ENCODE measurements at places on chromosomes 7 and 10.
A peak's percentile ranks its signal among the peaks of the same experiment; 100 is the strongest.

DNA sequence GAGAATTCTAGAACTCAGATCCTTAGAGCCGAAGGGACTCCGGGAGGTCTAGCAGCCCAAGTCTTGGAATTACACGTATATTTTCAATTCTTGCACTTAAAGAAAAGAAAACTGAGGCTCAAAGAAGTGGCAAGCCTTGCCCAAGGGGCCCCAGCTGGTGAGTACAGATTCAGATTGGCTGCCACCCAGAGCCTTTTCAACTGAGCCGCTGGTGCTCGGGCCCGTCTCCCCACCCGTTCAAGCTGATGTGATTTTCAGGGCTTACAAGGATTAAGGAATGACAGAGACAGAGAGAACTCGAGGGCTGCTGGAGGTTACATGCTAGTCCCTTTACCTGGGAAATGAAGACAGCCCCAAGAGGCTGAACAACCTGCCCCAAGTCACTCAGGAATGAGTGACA lies 117.8 kb downstream of the ABLIM1 start:
- no peak for DNase-seq

GRCh38 chr7:127251465-127252376 lies 1.0 kb downstream of the GRM8 start:
- DNase-seq: peak; percentile 48

DNA sequence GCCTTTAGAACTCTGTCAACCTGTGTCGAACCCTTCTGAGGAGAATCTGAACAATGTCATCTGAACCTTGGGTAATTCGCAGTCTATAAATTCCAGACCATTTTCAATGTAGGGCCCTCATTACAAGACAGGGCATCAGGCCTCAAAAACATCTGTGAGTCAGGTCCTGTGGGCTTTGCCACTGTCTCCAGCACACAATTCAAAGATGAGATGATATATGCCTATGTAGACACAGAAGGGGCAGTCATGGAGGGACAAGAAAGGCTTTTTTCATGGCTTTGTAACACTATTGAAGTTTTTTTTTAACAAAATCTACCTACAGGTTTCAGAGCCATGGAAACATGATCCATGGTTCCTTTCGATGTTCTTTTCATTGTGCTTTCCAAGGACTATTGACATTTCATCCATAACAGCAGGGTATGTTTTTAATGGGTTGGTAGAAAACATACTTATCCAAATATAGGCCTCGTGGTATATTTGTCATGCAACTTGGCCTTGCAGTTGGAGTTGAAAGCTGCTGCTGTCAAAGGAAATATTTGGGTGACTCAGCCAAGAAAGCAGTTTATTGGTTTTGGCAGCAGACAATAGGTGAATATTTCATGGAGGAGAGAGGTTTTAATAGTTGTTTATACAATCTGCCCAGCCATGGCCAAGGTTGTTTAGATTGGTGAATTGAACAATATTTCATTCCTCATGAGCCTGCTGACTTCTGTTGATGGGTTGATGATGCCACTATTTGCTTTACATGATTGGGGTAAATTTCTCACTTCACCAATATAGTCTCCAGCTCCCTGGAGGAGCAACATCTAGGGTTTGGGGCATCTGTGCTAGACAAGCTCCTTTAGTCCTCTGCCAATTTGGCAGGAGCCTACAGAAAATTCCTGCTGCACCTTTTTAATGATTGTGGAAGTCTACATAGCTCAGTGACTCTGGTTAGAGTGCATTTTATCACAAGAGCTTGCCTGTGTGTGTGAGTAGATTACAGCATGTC lies 158.4 kb upstream of the TMEM72 start:
- no peak for DNase-seq

DNA sequence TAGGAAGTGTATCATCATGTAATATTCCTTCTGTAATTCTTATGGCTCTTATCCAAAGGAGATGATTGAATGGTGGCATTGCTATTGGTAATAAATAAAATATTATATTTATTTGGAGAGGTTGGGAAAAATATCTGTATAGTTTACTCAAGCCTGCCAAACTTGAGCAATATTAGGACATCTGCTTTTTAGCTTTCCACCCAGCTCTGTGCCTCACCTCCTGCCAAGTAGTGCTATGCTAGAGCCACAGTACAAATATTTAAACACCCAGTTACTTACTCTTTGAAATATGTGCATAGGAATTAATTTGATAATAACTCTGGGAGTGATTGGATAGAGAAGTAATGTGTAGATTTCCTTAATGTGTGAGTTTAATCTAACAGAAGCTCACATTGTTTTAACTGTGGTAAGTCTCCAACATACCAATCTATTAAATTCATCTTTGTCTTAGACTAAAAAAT lies 129.2 kb downstream of the BBS9 start:
- DNase-seq: no peak

DNA sequence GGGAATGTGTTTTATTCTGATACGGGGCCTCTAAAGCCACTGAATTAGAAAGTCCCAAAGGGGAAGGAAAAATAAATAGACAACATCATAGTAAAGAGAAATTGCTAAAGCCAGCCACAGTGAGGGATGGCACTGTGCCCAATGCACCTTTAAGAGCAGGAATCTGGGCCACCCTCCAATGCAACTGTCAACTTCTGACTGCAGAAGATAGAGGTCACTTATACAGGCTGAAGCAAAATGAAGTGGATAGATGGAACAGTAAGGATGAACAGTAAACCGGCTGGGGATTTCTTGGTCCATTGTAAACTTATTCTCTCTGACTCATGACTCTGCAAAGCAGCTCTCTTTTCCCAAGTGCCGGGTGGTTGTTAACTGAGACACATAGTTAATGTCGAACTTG lies 54.0 kb upstream of the KCNIP2 start:
- no peak for DNase-seq

DNA sequence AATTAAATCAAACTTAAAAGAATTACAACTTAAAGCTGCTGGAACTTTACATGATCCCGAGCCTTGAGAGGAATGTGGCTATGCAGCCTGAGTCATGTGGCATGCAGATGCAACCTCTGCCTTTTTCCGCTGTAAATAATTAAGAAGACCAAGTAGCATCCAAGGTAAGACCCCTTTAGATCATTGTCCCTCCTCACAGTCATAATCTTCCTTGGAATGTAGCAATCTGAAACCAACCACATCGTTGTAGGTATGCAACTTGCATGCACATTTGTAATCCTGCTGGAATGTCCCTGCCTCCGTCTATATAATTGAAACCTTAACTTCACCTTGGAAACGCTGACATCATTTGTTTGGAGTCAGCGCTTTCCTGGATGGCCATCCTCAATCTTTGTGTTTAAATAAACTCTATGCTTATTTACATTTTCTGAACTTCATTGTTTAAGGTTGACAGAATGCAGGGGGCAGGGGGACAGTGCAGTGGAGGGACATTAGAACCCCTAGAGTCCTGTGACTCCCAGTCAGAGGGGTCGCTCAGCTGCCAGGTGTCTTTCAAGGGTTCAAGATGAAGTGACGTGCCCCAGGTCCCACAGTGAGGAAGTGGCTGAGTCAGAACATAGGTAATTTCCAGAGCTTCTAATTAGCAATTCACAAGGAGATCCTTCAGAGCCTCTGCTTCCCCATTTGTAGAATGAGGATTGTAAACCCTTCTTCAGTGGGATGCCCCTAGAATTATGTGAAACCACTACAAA lies 110.7 kb downstream of the RALA start:
- no peak for DNase-seq

DNA sequence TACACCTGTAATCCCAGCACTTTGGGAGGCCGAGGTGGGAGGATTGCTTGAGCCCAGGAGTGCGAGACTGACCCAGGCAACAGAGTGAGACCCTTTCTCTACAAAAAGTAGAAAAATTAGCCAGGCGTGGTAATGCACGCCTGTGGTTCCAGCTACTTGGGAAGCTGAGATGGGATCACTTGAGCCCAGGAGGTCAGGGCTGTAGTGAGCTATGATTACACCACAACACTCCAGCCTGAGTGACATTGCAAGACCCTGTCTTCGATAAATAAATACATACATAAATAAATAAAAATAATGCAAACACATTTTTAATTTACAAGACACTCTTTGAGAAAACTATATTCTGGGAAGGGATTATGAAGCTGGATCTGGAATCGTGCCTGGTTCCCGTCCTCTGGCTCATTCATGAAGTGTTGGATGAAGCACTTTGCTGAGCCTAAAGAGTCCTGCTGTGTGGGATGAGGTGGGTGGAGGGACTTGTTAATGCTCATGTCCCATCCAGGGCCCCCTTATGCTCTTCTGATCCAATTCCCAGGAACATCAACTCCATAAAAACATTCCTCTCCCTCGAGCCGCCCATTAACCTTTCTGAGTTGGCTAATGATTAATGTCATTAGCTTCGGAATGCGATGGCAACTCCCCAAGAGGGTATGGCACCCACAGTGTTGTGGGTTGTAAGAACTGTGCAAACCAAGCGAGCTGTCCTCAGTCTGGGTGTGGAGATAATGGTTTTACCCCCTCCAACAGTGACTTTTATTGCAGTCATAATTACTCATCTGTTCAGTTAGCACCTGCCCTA lies 236.3 kb downstream of the BAMBI start:
- DNase-seq: no peak

DNA sequence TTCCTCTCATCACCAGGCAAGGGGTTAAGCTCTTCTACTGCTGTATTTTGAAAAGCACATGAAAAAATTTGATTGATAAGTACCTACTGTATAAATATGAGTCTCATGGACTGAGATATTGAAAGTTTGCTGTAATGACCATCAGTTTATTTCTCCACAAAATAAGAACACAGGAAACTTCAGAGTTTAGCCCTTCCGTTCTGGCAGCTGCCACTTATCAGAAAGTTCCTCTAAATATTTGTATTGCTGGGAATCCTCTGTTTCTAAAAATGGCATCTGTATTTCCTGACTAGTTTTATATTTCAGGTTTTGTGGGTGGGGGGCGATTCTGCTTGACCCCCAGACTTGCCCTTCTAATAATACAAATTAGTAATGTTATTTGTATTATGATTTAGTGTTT lies 92.0 kb downstream of the LYZL2 start:
- no peak for DNase-seq

DNA sequence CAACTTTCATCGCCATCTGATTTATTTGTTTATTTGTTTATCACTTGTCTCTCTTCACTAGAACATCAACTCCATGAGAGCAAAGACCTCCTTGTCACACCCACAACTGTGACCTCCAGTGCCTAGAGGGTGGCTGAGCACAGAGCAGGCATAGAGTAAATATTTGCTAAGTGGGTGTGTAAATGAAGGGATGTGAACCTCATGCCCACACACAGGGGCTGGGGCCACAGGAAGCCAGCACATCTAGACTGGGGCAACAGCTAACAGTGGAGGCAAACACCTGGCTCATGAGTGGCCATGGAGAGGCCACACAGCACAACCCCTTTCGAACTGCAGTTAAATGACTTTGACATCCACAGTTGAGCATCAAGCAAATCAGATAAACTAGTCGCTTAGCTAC lies 39.8 kb downstream of the AKR1B1 start:
- no peak for DNase-seq

GRCh38 chr7:32500922-32501341 lies 5.6 kb downstream of the AVL9 start:
- no peak for DNase-seq

- no peak for DNase-seq
Measured at GRCh38 chr7:126533715-126534114, 719.0 kb downstream of the GRM8 start.

GRCh38 chr7:138610671-138611170 lies 90.4 kb downstream of the SVOPL start:
- no peak for DNase-seq

DNA sequence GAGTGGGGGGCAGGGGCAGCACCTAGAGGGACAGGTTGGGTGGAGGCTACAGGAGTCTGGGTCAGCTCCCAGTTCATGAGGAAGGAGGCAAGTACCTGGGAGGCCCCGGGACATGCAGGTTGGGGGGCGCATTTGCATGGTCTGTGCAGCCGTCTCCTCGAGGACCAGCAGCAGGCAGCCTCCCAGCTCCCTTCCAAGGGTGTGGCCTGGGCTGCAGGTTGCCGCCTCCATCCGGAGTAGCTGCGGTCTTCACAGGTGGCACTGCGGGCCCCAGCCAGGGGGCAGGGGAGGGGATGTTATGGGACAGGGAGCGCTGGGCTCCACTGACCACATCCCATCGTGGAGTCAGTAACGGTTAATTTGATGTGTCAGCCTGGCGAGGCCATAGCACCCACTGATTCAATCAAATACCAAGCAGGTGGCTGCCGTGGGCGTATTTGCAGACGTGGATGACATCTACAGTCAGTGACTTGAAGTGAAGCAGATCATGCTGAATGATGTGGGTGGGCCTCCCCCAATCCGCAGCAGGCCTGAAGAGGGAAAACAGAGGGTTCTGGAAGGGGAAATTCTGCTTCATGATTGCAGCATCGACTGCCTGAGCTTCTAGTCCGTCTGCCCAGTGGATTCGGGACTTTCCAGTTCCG lies 81.6 kb downstream of the PRKAG2 start:
- peak; percentile 69 for DNase-seq

- DNase-seq: peak; percentile 81
Measured at GRCh38 chr10:123582084-123582989, 83.8 kb upstream of the GPR26 start.

DNA sequence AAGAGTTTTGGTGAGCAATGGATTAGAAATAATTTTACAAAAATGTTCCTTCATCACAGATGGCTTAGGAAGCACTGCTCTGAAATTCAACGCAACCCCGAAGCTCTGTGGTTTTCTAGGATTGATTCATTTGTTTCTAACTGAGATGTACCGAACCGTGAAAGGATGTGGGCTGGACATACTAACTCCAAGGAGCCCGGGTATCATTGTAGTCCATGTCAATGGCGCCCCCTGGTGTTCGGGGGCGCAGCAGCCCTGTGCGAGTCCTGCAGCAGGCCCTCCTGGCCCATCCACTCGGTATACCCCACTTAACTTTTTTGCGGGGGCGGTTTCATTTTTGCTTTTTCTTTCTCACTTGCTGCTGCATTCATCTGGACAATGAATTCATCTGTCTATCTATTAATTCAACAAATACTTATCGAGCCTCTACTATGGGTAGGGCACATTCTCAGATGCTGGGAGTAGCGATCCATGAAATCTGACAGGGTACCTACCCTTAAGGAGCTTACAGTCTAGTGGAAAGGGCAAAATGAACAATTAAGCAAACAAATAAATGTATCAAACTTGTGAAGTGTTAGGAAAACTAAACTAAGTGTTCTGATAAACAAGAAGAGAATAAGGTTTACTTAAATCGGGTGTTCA lies 25.2 kb upstream of the ITPRID1 start:
- peak; percentile 74 for DNase-seq

DNA sequence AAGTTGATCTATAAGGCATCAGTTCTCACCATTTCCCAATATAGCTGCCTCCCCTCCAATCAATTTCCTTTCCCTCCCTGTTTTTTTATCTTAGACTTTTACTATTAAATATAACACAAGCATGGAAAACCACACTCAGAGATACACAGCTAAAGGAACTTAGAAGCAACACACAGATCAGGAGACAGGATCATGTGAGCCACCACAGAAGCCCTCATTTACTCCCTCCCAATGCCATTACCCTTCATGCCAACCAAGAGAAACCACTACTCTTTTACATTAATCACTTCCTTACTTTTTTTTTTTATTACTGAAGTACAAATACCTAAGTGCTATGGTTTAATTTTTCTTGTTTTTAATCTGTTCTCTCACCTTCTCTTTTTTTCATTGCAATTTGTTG lies 33.0 kb downstream of the COG5 start:
- no peak for DNase-seq

- DNase-seq: no peak
Measured at GRCh38 chr7:112134039-112134438, 72.2 kb downstream of the DOCK4 start.

Data from GM10248 (cell line).